IPS DF 19.7 (cell line): ENCODE measurements at places on chromosomes 1 and 21.

GRCh38 chr1:92736395-92736794 lies 48.5 kb downstream of the EVI5 start:
- DNase-seq, result no peak

GRCh38 chr1:67149179-67149770 lies 14.5 kb upstream of the C1orf141 start:
- DNase-seq, result peak; percentile 48

DNA sequence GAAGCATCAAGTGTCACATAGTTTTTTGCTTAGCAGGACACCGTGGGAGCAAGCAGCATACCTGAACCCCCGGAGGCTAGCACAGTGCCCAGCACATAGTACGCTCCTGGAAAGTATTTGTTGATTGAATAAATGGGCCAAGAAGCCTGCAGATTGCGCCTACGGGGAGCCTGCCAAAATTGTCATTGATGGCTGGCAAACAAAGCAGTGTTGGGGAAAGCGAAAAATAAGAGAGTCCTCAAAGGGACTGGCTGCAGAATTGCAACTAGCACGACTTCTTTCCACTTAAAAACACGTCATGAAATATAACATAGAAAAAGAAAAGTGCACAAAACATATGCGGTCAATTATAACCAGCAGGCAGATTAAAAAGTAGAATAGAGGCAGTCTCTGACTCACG lies 125.2 kb upstream of the GALNT2 start:
- no peak for DNase-seq

GRCh38 chr1:30099587-30100523 lies 623.5 kb downstream of the MATN1 start:
- DNase-seq, result no peak
